ENCODE measurements at places on chromosomes 11 and 22. TPM values are rescaled to one million over a fixed set of nuclear protein-coding genes. Genes with fewer than 3 reads are reported as not detected.
A peak's percentile ranks its signal among the peaks of the same experiment; 100 is the strongest.

The PDE2A gene
- 40.3 TPM for total RNA-seq

The KRTAP5-10 gene
- total RNA-seq: not detected

The MTA2 gene
- 35.7 TPM for total RNA-seq

GRCh38 chr22:24592851-24593558, at the start of gene LRRC75B:
LRRC75B (minus strand) TSS chr22:24593073; CDS start chr22:24593039, 34 bp downstream.
- H3K4me3 ChIP-seq: peak within 1 kb of the TSS; percentile 70
- H3K27me3 ChIP-seq: no peaks in the 10 kb centered on the region
- peaks cover 14% of the 10 kb centered on the region for H3K4me1 ChIP-seq
- no peaks in the 10 kb centered on the region for H3K36me3 ChIP-seq

GRCh38 chr11:7581021-7581590, 67.3 kb downstream of the PPFIBP2 start:
- H3K27ac ChIP-seq: peak overlapping the region; percentile 40
- no peaks in the 10 kb centered on the region for H3K36me3 ChIP-seq
- no peak for DNase-seq
- no peak overlapping the region for H3K4me3 ChIP-seq

DNA sequence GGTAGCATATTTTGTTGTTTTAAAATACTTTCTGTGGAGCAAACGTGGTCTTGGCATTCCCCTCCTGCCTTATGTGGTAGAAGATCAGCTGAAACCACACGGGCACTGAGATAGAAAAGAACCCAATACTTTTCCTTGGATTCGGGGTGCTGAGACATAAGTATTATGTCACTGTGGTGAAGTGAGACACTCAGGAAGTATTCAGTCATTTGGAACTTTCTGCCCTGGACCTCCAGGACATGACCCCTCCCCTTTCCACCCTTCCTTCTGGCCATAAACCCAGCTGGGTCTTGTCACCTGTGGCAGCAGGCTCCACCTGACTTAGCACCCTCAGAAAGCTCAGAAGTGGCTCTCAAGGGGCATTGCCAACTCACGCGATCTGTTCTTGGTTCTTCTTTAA, 123.4 kb downstream of the SWAP70 start:
- H3K4me3 ChIP-seq: no peak overlapping the region
- DNase-seq: no peak
- no peaks in the 10 kb centered on the region for H3K36me3 ChIP-seq

DNA sequence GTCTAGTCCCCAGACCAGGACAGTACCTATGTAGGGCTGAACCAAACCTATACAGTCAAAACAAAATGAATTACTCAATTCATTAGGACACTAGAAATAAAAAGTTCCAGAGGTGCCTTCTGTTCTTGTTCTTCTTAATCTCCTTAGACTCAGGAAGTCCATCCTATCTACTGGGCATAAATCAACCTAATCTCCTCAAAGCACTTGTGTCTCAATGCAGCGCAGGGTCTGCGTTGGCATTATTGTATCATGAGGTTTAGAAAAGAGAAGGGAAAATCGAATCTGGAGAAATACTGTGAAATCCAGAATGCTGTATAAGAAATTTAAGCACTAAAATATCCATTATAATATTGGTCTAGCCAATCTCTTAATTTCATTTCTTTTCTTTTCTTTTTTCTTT, 2.4 kb upstream of the OR10V1 start:
- no peak for DNase-seq
- H3K4me3 ChIP-seq: no peak overlapping the region
- no peaks in the 10 kb centered on the region for H3K4me1 ChIP-seq
